ENCODE measurements at places on chromosomes 7 and 10.
A peak's percentile ranks its signal among the peaks of the same experiment; 100 is the strongest.

- no peak for DNase-seq
Measured at GRCh38 chr7:16396766-16397500, 24.4 kb downstream of the CRPPA start.

- DNase-seq = no peak
Measured at GRCh38 chr7:66617295-66617694, 11.4 kb upstream of the KCTD7 start.

GRCh38 chr7:127904670-127904985 lies 126.6 kb downstream of the LRRC4 start:
- no peak for DNase-seq

DNA sequence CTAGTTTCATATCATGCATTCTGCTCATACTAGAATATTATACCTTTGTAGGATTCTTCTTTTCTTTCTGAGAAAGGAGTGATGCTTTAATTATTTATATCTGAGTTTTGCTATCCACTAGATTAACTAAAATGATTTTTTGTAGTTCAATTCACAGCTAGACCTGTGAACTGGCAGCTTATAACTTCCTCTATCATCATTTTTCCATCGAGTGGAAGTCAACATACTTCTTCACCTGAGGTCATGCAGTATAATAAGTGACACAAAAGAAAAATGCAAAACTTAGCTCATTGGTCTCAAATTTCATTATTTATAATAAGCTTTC lies 8.0 kb downstream of the LRRN3 start:
- DNase-seq = no peak

DNA sequence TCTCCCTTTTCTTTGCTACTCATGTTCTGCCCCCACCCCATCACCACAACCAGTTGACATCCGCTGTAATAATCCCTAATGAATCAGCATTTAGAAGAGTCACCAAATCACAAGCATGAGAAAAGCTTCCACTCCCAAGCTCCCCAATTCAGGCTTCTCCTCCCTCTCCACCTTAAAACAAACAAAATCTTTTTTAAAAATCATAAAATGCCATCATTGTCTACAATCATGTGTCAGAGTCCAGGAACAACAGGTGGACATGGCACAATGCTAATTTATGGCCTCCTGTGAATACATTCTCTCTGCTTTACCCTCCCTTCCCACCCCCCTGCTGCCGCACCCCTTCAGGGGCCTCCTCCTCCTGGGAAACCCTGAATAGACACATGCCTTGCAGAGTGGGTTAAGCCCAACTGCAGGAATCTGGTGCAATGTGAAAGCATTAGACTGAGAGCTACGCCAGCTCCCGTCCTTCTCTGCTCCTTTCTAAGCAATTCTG lies 3.7 kb downstream of the LRRC4 start:
- DNase-seq = no peak

DNA sequence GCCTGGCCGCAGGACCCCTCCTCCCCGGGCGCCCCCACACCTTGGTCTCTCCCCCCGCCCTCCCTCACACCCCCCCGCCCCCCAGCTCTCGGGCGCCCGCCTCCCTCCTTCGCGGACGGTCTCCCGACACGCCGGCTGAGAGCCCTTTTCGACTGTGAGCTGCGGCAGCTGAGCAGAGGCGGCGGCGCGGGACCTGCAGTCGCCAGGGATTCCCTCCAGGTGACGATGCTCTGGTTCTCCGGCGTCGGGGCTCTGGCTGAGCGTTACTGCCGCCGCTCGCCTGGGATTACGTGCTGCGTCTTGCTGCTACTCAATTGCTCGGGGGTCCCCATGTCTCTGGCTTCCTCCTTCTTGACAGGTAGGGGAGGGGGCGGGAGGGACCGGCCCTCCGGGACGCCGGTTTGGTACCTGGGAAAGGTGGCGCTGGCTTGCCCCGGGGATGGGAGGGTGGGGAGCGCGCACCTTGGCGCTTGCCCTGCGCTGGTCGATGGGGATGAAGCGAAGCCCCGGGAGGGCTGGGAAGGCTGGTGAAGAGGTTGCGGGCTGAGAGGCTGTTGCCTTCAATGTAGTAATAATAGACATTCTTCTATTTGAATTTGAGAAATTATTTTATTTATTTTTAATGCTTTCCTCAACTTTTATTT lies at the start of gene BMPER:
Gene BMPER (plus strand): TSS at position 151 of the 644 bp plus-strand sequence. CDS start 75 bp downstream, at position 226.
- DNase-seq = no peak

GRCh38 chr10:108902619-108903285 lies 1020.6 kb downstream of the XPNPEP1 start:
- no peak for DNase-seq

DNA sequence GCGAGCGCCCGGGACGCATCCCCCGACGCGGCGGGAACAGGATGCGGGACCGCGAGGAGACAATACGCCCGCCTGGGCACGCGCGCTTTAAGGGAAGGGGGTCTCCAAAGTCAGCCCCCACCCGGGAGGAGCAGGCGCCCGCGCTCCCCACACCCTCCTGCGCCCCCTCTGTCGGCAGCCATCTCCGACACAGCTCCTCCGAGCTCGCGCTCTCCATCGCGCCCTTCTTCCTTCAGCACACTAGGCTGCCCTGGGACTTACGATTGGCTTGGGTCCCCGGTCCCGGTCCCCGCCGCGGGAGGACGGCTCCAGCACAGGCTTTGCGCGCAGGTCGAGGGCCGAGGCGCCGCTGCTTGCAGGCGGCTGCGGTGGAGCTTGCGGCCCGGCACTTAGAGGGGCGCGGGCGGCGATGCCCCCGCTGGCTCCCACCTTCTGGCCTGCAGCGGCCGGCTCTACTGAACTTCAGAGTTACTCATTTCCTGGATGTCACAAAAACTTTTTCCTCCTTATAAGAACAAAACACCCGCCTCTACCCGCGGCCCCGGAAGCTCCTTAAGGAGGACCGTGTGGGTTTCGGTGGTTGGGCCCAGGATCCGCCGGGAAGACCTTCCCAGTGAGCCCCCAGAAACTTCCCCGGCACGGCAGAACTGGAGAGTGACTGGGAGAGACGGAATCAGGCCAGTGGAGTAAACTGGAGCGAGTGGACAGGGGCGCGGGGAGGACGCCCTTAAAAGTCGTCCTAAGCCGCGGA lies at the start of gene ITPRIP:
Gene ITPRIP (minus strand): TSS at position 481 of the 751 bp plus-strand sequence. CDS start 22,414 bp downstream, outside the sequence.
- DNase-seq = peak; percentile 60

- DNase-seq = peak; percentile 26
Measured at GRCh38 chr10:7484456-7485243, 73.8 kb upstream of the SFMBT2 start.

GRCh38 chr10:104099941-104100340 lies 14.3 kb upstream of the COL17A1 start:
- DNase-seq = no peak

- DNase-seq = no peak
Measured at GRCh38 chr10:10528563-10528910, 489.1 kb upstream of the CELF2 start.

DNA sequence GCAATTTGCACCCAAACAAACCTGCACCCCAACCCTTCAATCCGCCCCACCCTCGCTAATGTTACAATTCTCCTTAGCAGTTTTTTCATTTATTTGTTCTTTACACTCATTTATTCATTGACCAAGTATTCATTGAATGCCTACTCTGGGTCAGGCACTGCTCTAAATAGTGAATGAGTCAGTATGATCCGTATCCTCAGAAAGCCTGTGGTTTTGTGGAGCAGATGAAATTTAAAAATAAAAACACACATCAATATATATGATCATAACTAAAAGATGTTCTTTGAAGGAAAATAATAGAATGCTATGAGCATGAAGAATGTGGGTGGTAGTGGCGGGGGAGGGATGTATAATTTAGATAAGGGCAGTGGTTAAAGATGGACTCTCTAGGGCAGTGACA lies 13.3 kb downstream of the IFIT5 start:
- DNase-seq = no peak

DNA sequence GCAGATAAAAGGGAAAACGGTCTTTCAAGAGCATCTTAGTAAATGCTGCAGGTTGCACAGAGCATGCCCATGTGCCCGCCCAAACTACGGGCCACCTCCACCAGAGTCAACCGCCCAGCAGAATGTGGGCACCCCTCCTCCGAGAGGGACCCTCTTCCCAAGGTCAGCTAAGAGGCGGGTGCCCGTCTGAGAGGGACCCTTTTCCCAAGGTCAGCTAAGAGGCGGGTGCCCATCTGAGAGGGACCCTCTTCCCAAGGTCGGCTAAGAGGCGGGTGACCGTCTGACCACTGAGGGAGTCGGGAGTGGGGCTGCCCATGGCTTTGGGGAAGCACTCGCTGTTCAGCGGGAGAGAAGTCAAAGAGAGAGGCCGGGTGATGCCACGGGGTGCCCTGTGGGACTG lies 113.1 kb downstream of the PTPRN2 start:
- no peak for DNase-seq

DNA sequence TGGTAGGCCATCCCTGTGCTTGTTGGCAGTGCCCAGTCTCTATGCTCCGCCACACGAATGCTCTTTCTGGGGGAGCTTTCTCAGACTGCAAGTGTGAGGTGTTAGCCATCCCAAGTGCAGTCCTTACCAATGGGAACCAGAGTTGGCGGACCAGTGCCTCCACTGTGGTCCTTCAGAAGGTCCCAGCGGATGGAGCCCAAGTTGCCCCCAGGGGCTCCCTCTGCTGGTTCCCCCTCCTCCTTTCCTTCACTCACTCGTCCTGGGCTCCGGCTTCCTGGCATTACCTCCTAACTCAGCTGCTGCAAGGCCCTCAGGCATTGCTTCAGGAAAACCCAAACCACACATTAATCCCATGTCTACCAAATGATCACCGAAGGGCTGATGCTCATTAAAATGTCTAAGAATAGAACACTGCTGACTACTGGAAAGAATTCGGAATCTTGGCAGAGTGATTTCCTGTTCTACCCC lies 139.8 kb downstream of the CUBN start:
- no peak for DNase-seq

DNA sequence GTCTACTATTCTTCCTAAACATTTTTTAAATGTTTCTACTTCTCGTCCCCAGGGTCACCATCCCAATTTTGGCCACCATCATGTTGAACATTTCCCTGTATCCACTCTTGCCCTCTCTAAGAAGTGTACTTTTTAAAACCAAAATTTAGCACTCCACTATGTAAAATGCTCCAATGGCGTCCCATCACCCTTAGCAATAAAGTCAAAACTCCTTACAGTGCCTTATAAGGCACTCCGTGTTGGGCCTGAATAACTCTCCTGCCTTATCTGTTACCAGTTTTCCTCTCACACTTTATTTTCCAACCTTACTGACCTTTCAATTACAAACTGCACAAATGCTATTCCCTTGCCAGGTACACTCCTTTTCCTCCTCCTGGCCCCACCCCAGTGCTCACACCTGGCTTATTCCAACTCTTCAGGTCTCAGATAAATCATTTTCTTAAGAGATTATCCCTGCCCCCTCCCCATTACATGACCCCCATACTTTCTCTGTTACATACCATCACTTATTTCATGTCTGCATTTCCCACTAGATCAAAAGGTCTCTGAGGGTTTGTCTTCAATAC lies 1.3 kb downstream of the TMEM168 start:
- DNase-seq = no peak

- no peak for DNase-seq
Measured at GRCh38 chr7:8511855-8512254, 78.4 kb downstream of the NXPH1 start.

Measured in stimulated activated effector memory CD8-positive, alpha-beta T cell treated with anti-CD3 and anti-CD28 coated beads, Interleukin-12 subunit alpha, Interleukin-12 subunit beta, amount 100 ng/mL, for 72 hours (primary cell).